ENCODE measurements at places on chromosomes 4 and X.

- no peak for DNase-seq
Observed at GRCh38 chrX:23945206-23945605, 37.4 kb downstream of the CXorf58 start.

- no peak for DNase-seq
Observed at GRCh38 chrX:20354505-20354904, 87.8 kb upstream of the RPS6KA3 start.

DNA sequence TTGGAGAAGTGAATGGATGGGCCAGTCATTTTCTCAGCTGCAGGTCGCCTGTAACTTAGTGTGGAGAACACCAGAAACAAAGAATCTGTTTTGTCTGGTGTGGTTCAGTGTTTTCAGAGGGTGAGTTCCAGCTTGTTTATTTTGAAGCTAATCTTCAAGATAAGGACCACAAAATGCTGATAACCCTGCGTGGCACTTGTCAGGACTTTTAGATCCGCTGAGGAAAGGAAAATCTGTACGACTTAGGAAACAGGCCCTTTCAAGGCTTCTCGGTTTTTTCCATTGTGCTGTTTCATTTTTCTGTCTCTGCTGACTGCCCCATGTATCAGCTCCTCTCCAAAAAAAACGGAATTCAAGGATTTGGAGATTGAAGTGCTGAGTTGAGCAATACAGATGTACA lies 8.7 kb upstream of the ANAPC4 start:
- DNase-seq = no peak

DNA sequence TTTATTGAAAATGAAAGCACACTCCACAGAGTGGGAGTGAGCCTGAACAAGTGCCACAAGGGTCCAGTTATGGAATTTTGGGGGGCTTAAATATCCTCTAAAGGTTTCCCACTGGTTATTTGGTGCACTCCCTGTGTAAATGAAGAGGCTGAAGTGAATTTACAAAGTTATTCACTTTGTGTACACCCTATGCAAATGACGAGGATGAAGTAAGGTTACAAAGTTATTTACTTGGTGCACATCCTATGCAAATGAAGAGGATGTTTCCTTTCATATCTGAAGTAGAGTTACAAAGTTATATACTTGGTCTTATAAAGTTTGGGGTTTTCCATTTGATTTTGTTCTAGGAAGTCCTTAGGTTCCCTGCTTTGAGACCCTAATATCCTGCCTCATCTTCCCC lies 13.1 kb downstream of the NLRP2B start:
- DNase-seq = no peak

DNA sequence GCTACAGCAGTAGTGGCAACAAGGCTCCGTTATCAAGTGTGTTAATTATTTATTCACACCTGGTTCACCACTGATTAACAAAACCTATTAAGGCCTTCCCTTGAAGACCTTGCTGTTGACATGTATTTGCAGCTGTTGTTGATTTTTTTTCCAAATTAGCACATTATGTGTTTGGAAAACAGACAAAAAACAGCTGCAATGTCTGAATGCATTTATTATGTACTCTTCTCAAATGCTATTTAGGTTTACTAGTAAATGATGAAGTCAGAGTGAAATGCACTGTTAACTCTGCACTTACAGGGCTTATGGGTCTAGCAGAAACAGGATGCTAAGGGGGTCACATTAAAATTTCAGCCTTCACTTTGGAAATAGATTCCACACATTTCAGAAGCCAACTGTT lies 99.5 kb upstream of the PCDH7 start:
- DNase-seq = no peak

- no peak for DNase-seq
Observed at GRCh38 chrX:119518371-119518770, 46.8 kb downstream of the STEEP1 start.

- no peak for DNase-seq
Observed at GRCh38 chrX:123422875-123423274, 238.8 kb downstream of the GRIA3 start.

- DNase-seq = no peak
Observed at GRCh38 chr4:791898-792625, 33.9 kb downstream of the CPLX1 start.

DNA sequence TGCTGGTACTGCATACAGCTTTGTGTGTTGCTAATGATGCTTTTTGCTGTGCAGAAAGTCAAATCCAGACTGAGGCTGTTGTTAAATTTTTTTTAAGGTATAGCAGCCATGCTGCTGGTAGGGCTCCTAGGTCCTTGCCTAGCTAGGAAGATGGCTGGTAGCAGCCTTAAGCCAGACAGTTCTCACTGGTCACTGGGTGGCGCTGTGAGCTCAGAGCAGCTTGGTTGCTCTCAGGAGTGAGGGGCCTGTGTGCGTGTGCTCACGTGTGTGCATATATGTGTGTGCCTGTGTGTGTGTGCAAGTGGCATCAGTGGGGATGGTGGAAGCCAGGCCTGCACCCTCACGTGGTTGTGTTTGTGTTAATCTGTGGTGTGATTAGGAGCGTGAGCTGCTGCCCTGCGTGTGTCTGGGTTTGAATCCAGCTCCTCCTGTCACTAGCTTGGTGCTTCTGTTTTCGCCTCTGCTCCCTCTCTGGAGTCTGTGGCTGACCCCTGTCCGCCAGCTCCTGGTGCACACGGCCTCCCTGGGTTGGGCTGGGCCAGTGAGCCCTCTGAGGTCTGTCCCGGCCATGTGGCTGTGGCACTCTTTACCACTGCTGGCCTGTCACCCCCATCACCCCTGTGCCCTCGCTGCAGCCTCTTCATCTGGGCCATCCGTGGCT lies 46.1 kb downstream of the SORCS2 start:
- DNase-seq = no peak

- no peak for DNase-seq
Observed at GRCh38 chrX:44494357-44494756, 48.3 kb downstream of the FUNDC1 start.

DNA sequence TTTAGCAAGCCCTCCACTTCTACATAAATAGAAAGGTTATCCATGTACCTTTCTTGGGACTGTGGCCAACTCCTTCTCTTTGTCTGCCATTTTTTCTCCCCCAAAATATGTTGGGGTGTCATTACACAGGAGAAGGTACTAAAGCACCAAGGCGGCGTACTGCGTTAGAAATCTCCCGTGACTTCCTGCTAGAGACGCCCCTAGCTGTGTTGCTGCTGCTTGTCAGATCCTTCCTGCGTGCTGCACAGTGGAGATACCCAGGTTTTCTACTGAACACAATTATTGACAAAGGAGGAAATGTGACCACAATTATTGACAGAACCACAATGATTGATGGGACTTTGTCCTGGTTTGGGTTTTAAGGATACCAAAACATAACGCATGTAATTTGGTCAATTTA lies 97.7 kb downstream of the EFHC2 start:
- no peak for DNase-seq

DNA sequence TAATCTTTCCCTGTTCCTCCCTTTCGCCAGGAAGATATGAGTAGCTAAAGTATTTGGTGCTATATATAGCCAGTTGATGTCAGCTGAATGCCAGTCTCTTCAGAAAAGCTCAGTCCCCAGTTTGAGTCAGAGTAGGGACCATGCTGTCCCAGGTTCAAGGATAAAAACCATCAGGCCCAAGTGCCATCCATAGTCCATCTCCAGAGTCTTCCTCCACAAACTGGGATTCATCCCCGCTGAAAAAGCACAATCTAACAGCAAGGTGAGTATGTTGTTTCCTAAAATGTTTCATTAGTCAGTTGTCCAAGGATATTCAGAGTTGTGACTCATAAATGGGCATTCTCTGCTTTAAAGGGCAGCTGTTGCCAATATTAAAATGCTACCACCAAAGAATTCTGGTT lies at the start of gene MYOZ2:
Gene MYOZ2, plus strand, starts transcription at position 112 of the 401 bp plus-strand sequence. CDS start 694 bp downstream, outside the sequence.
- no peak for DNase-seq

GRCh38 chr4:2734612-2735011 lies 21.5 kb downstream of the TNIP2 start:
- no peak for DNase-seq

DNA sequence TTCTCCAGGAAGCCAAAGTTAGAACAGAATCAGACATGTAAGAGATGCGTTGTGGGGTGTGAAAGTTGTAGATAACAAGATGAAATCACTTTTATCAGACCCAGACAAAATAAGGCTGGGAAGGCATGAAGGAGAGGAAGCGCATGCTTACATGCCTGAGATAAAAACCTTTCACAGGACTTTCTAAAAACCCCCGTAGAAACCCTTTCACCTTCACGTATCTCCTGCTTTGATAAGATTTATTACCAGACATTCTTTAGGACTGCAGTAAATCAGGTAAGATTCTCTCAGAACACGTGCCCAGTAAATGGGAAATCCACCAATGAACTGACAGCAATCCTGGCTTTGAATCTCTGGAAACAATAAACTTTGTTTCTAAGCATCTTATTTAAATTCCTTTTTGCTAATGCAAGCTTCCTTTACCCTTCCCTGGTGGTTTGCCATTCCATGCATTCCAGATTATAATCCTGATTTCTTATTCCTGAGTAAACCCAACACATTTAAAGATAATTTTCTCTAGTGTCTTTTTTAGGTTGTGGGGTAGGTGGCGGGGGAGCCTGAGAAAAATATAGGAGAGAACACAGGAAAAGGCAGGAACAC lies 254.6 kb upstream of the LDB2 start:
- DNase-seq = no peak

GRCh38 chr4:138868562-138868961 lies 147.0 kb upstream of the NOCT start:
- peak; percentile 29 for DNase-seq

GRCh38 chrX:1576201-1576992 lies 15.0 kb upstream of the AKAP17A start:
- no peak for DNase-seq

GRCh38 chr4:147780137-147780777 lies 48.4 kb downstream of the ARHGAP10 start:
- no peak for DNase-seq

DNA sequence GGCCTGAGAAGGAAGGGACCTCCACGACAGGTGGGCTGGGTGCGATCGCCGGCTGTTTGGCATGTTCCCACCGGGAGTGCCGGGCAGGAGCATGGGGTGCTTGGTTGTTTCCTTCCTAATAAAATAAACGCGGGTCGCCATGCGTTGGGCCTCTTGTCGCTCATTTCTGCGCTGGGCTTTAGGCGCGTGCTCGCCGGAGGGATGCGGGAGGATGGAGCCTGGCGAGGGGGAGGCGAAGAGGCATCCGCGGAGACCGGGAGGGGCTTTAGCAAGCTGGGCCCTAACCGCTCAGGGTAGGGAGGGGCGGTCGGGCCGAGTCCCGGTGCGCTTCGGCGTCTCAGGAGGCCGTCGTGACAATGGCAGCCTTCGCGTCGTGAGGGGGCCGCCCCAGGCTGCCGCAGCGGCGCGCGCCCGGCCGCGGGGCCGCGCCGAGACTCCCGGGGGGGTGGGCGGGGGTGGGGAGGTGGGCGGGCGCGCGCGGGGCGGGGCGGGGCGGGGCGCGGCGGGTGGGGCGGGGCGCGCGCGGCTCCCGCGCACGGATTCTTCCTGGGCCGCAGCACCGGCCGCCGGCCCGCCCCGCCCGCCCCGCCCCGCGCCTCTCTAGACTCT lies 476 bp upstream of the GDI1 start:
- DNase-seq = peak; percentile 45

DNA sequence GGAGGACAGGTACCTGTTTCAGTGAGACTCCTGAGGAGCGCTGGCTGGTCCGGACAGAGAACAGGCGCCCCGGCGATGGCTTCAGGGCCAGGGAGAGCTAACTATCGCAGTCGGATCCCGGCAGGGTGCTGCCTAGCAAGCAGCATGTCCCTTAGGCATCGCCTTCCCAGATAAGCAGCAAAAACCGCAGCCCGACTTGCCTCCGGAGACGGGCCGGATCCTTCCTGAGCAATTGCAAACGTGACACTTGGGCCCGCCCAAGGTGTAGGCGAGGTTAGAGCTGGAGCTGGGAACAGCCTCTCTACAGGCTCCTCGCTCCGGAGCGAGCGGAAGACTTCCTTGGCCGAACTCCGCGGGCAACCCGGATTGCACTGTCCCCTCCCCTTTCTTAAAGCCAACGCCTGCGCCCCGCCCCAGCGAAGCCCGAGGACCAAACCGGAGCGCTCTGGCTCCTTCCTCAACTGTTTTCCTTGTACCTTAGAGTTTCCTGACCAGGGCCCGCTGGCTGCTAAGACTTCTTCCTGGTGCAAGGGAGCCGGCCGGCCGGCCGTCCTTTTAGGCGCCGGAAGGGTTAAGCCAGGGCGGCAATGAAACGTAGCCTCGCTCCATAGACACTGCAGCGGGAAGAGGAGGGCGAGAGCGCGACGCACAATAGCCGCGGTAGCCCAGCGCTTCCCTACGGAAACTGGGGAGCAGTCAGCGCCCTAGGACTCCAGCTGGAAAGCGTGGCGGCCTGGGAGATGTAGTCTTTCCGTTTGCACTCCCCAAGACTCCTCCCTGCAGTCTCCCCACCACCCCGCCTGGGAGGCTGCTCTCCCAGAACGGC lies at the start of gene OPHN1:
Gene OPHN1, minus strand, starts transcription at position 341 of the 826 bp plus-strand sequence. CDS start 475 bp downstream, outside the sequence.
- DNase-seq = peak; percentile 80

GRCh38 chr4:119232286-119232685 lies 19.8 kb downstream of the USP53 start:
- DNase-seq = no peak

GRCh38 chr4:6316461-6317003 lies 46.9 kb downstream of the WFS1 start:
- no peak for DNase-seq

GRCh38 chr4:73902038-73902637 lies 32.9 kb downstream of the CXCL1 start:
- DNase-seq = no peak

GRCh38 chrX:16869393-16870094 lies 618 bp downstream of the RBBP7 start:
- DNase-seq = peak; percentile 19

GRCh38 chr4:26238778-26239679 lies 81.8 kb upstream of the RBPJ start:
- DNase-seq = no peak

- DNase-seq = no peak
Observed at GRCh38 chr4:70808151-70808550, 31.5 kb downstream of the GRSF1 start.

DNA sequence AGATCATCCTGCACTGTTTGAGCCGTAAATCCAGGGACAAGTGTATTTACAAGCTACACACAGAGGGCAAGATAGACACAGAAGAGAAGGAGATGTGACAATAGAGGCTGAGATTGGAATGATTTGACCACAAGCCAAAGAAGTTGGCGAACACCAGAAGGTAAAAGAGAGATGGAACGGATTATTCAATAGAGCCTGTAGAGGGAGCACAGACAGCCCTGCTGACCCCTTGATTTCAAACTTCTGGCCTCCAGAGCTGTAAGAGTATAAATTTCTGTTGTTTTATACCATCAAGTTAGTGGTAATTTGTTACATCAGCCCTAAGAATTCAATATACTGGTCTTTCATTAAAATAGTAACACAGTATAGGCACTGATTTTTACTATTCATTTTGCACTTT lies 447.8 kb downstream of the FAT4 start:
- DNase-seq = no peak

GRCh38 chrX:111035256-111035655 lies 60.7 kb upstream of the PAK3 start:
- no peak for DNase-seq

GRCh38 chrX:101595739-101596419 lies 21.9 kb downstream of the ARMCX6 start:
- no peak for DNase-seq

- no peak for DNase-seq
Observed at GRCh38 chr4:189129044-189129694, 811.5 kb upstream of the FRG1 start.

Data from uterus (tissue), 4 donors.